Activated CD4-positive, alpha-beta T cell treated with anti-CD3 and anti-CD28 coated beads, Interleukin-2, amount 10 ng/mL, durations not matched to agents 7 days and 5 days (primary cell): ENCODE measurements at places on chromosomes 6 and 20. TPM values are rescaled to one million over a fixed set of nuclear protein-coding genes. Genes with fewer than 3 reads are reported as not detected.

DNA sequence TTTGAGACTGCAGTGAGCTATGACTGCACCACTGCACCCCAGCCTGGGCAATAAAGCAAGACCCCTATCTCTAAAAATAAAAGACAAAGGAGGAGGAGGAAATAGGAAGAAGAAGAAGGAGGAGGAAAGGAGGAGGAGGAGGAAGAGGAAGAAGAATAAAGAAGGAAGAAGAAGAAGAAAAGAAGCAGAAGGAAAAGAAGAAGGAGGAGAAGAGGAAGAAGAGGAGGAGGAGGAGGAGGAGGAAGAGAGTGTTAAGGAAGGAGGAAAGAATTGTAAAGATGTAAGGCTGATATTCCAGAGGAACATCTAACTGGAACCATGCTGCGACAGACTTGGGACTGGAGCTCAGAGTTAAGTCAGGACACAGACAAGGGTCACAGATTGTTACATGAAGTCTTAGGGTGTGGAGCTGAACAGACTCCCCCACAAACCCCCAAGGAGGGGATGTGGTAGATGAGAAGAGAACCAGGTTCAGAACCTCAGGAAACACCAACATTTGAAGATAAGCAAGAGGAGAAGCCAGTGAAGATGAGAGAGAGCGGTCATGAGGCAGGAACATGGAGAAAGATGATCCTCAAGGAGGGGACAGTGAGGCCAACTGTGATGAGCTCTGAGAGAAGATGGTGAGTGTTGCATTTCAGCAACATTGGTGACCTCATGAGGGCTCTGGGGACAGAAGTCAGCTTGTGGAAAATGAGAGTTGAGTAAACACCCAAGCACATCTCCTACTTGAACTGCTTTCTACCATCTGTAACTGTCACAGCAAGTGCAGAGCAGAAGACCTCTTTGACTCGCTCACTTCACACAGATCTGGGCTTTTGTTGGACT is 118.2 kb downstream of the CD164 start:
- H3K27ac ChIP-seq = no peak overlapping the region
- DNase-seq = no peak
- no peak overlapping the region for H3K4me3 ChIP-seq
- no peaks in the 10 kb centered on the region for H3K36me3 ChIP-seq
- H3K4me1 ChIP-seq = no peaks in the 10 kb centered on the region

Gene GPSM3
- total RNA-seq = 274 TPM

GRCh38 chr6:81562169-81562568 is 190.3 kb downstream of the TENT5A start:
- no peaks in the 10 kb centered on the region for H3K27me3 ChIP-seq
- no peak for DNase-seq
- no peak overlapping the region for H3K4me3 ChIP-seq

GRCh38 chr20:50415516-50416268 is 94.5 kb upstream of the PTPN1 start:
- H3K4me3 ChIP-seq = no peak overlapping the region
- H3K27me3 ChIP-seq = peaks cover 17% of the 10 kb centered on the region
- H3K4me1 ChIP-seq = no peaks in the 10 kb centered on the region
- H3K36me3 ChIP-seq = no peaks in the 10 kb centered on the region
- no peak for DNase-seq

Gene SRMS
- not detected for total RNA-seq

GRCh38 chr6:14791526-14791925 is 454.3 kb upstream of the JARID2 start:
- H3K36me3 ChIP-seq = peaks cover 3% of the 10 kb centered on the region
- peaks cover 17% of the 10 kb centered on the region for H3K4me1 ChIP-seq
- H3K27me3 ChIP-seq = peaks cover 3% of the 10 kb centered on the region
- H3K4me3 ChIP-seq = no peak overlapping the region
- no peak overlapping the region for H3K27ac ChIP-seq

GRCh38 chr20:25338112-25339023 is 52.3 kb downstream of the ABHD12 start:
- peaks cover 10% of the 10 kb centered on the region for H3K36me3 ChIP-seq
- peak overlapping the region; percentile 16 for H3K27ac ChIP-seq
- no peak for DNase-seq
- H3K4me3 ChIP-seq = no peak overlapping the region
- H3K27me3 ChIP-seq = no peaks in the 10 kb centered on the region

GRCh38 chr6:143299253-143300166 is 151.0 kb downstream of the ADAT2 start:
- no peak overlapping the region for H3K4me3 ChIP-seq
- no peaks in the 10 kb centered on the region for H3K27me3 ChIP-seq
- H3K36me3 ChIP-seq = no peaks in the 10 kb centered on the region
- H3K4me1 ChIP-seq = peaks cover 6% of the 10 kb centered on the region
- DNase-seq = no peak

GRCh38 chr6:15715060-15715459 is 52.2 kb upstream of the DTNBP1 start:
- H3K36me3 ChIP-seq = no peaks in the 10 kb centered on the region
- no peak for DNase-seq
- peaks cover 5% of the 10 kb centered on the region for H3K4me1 ChIP-seq
- no peak overlapping the region for H3K27ac ChIP-seq
- no peak overlapping the region for H3K4me3 ChIP-seq
- no peaks in the 10 kb centered on the region for H3K27me3 ChIP-seq

GRCh38 chr6:106976270-106976669 is 1.7 kb upstream of the CD24 start:
- peaks cover 58% of the 10 kb centered on the region for H3K27me3 ChIP-seq
- peaks cover 6% of the 10 kb centered on the region for H3K4me1 ChIP-seq
- no peak for DNase-seq
- H3K36me3 ChIP-seq = no peaks in the 10 kb centered on the region

Gene MLIP
- not detected for total RNA-seq

Gene ID4
- total RNA-seq = not detected
